ENCODE measurements at places on chromosomes 5 and 9. TPM values are rescaled to one million over a fixed set of nuclear protein-coding genes. Genes with fewer than 3 reads are reported as not detected.

The SOHLH1 gene
- polyA plus RNA-seq = not detected

The PSAT1 gene
- polyA plus RNA-seq = 34.0 TPM

The FIBCD1 gene
- 0.06 TPM for polyA plus RNA-seq

The DND1 gene
- polyA plus RNA-seq = 1.9 TPM

The RANBP3L gene
- polyA plus RNA-seq = 0.02 TPM

The FBLL1 gene
- polyA plus RNA-seq = 0.09 TPM

The ARHGEF37 gene
- polyA plus RNA-seq = 10.6 TPM

The IFNA10 gene
- polyA plus RNA-seq = not detected

The SLC34A1 gene
- 0.49 TPM for polyA plus RNA-seq

The DBH gene
- not detected for polyA plus RNA-seq

The CREBRF gene
- polyA plus RNA-seq = 2.8 TPM

The HTR1A gene
- polyA plus RNA-seq = not detected

The FAT2 gene
- 29.5 TPM for polyA plus RNA-seq

The ANGPTL2 gene
- 5.8 TPM for polyA plus RNA-seq

The ADRB2 gene
- 2.8 TPM for polyA plus RNA-seq

The TEX48 gene
- polyA plus RNA-seq = not detected
